ENCODE measurements at places on chromosomes 16 and 17.

DNA sequence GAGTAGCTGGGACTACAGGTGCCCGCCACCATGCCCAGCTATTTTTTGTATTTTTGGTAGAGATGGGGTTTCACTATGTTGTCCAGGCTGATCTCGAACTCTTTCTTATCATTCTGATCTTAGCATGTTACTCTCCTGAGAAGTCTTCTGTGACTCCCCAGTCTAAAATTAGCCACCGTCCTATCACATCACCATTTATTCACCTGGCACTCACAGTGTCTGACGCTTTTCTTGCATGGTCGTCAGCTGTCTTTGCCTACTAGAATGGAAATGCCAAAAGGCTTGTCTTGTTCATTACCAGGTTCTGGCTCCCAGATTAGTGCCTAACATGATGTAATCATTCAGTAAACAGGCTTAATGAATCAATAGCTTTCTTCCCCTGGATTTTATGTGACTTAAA lies 23.8 kb downstream of the TOM1L1 start:
- no peak for DNase-seq

DNA sequence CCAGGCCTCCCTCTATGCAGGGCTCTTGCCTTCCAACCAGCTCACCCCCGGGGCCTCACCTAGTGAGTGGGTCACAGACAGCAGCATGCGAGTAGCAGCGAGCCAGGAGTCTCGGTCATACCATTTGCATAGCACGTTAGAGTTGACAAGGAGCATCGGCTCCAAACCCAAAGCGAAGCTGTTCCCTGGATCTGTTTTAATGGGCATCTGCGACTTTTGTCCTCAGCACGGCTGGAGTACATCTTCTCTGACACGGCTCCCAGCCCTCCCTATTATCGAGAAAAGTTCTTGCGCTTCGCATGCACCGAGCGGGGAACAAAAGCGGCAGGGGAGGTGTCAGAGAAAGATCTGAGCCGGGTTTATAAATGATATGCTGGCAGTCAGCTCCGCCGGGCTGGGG lies 253.3 kb downstream of the MAF start:
- DNase-seq = no peak

- DNase-seq = no peak
Measured at GRCh38 chr16:84687715-84688114, 12.1 kb upstream of the USP10 start.

DNA sequence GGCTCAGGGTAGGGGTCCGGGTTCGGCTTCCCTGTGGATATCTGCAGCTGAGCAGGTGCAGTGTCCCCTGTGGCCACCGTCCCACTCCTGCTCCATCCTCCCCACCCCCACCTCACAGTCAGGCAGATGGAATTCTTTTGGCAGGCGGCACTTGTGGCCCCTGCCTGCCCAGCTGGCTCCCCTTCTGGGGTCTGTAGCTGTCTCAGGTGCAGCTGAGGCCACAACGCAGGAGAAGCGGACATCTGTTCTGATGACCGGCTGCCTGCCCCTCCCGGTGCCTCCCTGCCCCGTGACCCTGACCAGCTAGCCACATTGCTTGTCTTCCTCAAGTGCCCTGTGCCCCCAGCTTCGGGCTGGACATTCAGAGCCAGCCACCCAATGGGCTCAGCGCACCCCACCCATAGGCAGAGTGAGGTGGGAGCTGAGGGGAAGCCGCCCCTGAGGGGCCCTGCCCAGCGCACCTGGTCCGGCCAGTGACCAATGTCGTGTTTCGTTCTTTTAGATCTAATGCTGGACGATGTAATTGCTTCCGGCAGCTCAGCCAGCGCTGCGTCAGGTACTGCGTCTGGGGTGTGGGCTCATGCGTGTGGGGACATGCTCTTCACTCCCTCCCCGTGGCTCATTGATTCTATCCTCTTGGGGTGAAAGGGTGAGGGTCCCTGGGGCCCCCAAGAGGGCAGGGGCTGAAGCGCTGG lies 25.2 kb upstream of the ABCC3 start:
- no peak for DNase-seq

GRCh38 chr16:50371936-50372595 lies 3.3 kb upstream of the BRD7 start:
- no peak for DNase-seq

- DNase-seq = peak; percentile 80
Measured at GRCh38 chr17:34236281-34236892, 18.7 kb upstream of the CCL2 start.

DNA sequence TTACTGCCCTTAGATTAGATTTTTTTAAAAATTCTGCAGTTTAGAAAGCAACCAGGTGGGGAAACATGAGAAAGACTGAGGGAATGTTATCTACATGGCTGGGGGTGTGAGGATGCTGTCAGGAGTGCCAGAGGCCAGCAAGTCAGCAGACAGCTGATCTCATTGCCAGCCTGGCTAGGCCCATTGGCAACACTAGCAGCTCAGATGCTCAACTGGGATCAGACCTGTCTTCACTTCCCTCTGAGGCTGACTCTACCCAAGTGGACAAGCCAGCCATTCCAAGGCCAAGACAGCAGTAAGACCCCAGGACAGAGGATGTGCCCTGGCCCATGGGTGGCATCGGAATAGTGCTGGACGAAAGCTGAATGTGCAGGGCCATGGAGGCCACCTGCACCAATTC lies 96.2 kb downstream of the TMEM132E start:
- no peak for DNase-seq

DNA sequence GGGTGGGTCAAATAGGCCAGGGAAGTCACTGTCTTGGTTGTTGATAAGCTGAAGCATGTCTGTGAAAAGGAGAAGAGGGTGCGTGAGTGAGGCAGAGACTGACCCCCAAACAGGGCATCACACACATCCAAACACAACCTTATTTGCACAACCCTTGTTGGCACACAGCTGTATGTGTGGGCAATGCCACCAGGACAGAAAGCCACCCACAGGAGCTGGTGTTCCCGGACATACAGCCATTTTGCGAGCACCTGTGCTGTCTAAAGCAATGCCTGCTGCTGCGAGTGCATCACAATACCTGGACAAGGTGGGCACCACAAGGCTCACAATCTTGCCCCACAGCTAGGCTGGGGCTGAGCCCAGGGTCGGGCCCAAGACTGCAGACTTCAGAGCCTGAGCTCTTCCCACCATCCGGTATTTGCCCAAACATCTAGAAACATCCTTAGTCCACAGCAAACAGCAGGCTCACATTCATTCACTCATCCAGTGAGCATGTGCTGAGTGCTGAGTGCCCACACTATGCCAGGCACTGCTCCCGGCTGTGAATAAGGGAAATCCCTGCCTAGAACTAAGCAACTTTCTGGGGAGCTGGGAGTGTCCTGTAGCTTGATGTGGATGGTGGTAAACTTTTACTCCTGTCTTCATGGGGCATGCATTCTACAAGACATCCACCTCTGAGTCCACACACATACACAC lies 16.2 kb downstream of the SREBF1 start:
- DNase-seq = no peak

- DNase-seq = no peak
Measured at GRCh38 chr16:77434530-77435271, at the start of gene ADAMTS18. Gene ADAMTS18, minus strand, starts transcription at chr16:77435034. Its CDS starts 339 bp downstream, at chr16:77434695.

DNA sequence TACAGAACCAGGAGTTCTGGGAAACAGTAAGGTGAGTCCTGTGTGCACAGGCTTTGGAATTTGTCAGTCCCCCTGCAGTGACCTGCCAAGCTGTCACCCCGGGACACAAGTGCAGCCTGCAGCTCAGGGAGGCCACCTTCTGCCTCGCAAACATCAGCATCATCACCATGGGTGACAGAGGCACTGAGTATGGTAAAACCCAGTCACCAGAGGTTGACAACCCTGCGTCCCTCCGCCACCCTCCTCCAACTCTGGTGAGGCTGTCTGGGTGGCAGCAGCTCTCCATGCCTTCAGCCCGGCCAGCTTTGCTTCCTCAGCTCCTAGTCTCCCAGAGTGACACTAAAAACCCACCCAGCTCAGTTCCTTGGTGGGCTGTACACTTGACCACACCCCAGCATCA lies 221.0 kb downstream of the CPPED1 start:
- no peak for DNase-seq

- DNase-seq = no peak
Measured at GRCh38 chr17:19313746-19314651, 48.5 kb downstream of the B9D1 start.

- DNase-seq = no peak
Measured at GRCh38 chr16:74711938-74712337, 11.3 kb upstream of the MLKL start.

DNA sequence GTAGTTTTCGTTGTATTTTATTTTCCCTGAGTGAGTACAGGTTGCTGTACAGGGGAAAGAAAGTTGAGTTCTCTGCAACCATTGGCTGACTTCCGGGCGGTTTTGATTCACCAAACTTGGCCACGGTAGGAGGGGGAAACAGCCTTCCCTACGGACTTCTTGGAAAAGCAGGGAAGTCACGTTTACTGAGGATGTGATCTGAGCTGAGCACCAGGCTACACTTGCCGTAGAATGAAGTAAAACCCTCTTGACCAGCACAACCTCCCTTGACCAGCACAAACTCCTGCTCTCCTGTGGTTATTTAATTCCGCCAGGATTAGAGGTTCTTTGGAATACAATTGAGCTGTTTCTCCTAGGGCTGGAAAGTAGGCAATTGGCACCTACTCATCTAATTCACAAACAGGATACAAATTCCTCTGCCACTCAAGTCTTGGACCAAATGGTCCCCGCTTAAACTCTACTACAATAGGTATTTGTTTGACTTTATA lies 242.0 kb upstream of the RBFOX1 start:
- no peak for DNase-seq

- no peak for DNase-seq
Measured at GRCh38 chr17:68298601-68299000, 7.3 kb downstream of the ARSG start.

DNA sequence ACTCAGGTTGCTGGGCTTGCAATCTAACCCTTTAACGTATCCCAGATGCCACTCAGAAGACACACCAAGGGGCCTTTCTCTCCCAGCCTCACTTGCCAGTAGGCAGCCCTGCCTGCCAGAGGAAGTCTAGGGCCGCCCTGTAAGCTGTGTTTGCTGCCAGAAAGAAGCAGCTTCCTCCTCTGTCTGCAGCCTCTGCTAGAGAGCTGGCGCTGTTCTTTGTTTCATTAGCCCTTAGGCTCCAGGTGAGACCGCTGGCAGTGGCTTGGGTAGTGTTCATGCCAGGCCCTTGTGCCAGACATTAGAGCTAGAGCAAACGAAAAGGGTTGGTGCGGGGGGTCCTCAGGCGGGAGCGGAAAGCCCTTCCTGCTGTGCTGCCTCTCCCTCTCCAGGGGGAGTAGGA lies 8.9 kb downstream of the CTRL start:
- DNase-seq = no peak

GRCh38 chr16:47470810-47471209 lies 9.7 kb downstream of the PHKB start:
- DNase-seq = no peak

GRCh38 chr16:66129196-66129595 lies 237.3 kb upstream of the CDH5 start:
- DNase-seq = no peak

DNA sequence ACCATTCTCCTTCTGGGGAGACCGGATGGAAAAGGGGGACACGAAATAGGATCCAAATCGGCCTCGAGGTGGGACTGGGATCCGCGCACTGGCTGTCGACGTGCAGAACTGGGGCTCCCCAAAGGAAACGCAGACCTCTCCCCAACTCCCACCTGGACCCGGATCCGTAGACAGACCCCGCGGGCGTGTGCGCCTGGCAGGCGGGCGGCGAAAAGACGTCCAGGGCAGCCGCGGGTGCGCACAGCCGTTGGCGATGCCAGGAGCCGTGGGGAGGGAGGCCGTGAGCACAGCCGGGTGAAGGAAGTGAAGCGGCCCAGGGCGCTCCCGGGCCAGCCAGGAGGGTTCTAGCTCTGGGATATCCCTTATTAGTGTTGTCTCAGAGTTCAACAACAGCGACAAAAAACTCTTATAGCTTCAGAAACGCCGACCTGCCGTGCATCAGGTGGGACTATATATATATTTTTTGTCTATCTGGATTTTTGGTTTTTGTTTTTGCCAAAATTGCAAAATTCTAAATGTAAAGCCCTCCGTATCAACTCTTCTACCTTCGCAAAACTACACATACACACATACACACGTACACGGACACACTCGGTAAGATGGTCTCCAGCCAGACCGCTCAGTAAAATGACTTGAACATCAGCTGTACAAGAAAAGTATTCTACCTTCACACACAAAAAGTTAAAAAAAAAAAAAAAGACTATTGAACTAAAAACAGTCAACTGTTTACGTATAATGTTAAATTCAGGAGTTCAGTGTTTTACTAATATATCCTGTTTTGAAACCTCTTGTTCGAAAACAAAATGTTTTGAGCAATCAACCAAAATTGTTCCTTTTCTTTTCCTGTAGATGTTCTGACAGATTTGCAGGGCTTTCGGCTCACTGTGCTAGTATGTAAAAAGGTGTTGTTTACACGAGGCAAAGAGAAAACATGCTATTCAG lies 5.2 kb upstream of the AATF start:
- no peak for DNase-seq

DNA sequence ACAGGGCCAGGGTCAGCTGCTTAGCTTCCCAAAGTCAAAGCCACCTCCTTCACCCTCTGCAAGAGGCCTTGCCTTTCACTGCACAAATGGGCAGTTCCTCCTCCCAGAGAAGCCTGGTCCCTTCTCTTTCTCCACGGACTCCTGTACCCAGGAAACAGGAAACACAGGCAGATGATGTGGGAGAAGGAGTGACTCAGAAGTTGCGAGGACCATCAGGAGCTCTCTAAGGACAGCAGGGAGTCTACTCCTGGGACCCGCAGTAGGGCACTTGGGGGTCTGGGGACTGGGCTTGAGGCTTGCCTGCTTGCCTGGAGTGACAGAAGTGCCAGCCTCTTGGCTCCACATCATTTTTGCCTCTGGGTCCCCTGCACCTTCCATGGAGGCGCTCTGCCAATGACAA lies 47.4 kb upstream of the KSR1 start:
- DNase-seq = no peak
